Prostate gland (tissue), 2 donors: ENCODE measurements at places on chromosomes 13 and 19. TPM values are rescaled to one million over a fixed set of nuclear protein-coding genes. Genes with fewer than 3 reads are reported as not detected.

DNA sequence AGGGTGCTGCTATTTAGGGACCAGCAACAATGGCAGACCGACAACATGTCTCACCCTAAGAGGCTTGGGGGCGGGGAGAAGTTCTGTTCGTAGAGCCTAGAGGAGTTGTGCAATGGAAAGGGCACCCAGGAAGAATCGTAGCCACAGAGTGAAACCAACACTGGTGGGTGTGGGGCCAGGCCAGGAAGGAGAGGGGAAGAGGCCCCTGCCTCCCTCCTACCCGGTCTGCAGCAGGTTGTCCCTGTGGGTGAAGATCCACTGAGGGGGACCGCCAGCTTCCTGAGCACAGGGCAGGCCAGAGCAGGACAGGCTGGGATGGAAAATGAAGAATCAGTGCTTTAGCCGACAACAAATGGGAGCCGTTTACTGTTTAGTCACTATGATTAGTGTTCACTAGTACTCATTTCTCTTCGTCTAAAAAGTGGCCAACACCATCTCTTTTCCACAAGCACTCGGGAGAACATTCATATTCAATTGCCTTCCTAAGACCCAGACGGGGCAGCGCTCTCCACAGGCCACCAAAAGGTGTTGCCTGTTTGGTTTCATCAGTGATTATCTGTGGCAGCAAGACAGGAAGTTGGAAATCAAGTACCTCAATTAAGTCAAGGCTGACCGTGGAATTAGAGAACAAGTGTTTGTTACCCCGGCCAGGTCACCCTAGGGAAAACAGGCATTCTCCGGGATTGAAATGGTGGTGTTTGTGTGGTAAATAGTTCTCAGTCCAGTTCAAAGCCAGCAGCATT lies 1.1 kb upstream of the ATP11A start:
- no peak for DNase-seq
- H3K4me1 ChIP-seq = no peaks in the 10 kb centered on the region
- H3K27me3 ChIP-seq = no peaks in the 10 kb centered on the region
- no peaks in the 10 kb centered on the region for H3K36me3 ChIP-seq
- H3K4me3 ChIP-seq = no peak overlapping the region

GRCh38 chr13:30587739-30588138 lies 30.0 kb upstream of the USPL1 start:
- H3K4me1 ChIP-seq = no peaks in the 10 kb centered on the region
- H3K36me3 ChIP-seq = no peaks in the 10 kb centered on the region
- DNase-seq = no peak
- H3K27me3 ChIP-seq = no peaks in the 10 kb centered on the region
- H3K4me3 ChIP-seq = no peak overlapping the region

DNA sequence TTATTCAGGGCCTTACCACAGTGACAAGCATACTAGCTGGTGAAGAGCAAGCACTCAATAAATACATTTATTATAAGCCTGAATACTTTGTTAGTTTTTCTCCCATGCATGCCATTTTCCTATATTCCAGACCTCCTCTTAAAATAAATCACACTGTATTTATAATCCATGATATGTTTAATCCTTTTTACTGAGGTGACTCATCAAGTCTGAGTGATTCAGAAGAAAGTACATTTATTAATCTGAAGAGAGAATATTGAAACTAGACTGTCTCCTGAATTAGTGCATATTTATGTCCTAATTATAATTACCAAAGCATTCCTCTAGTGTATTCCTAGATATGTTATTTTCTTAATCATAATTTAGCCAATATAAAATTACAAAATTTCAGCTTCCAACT lies 323.3 kb downstream of the NALCN start:
- no peaks in the 10 kb centered on the region for H3K27me3 ChIP-seq
- no peak for DNase-seq
- H3K4me3 ChIP-seq = no peak overlapping the region
- H3K4me1 ChIP-seq = no peaks in the 10 kb centered on the region
- H3K36me3 ChIP-seq = no peaks in the 10 kb centered on the region

FAM216B gene
- total RNA-seq = not detected

GRCh38 chr19:58563034-58563573 lies 4.7 kb upstream of the UBE2M start:
- H3K4me1 ChIP-seq = peaks cover 15% of the 10 kb centered on the region
- no peak for DNase-seq
- H3K27ac ChIP-seq = peak overlapping the region; percentile 38

DNA sequence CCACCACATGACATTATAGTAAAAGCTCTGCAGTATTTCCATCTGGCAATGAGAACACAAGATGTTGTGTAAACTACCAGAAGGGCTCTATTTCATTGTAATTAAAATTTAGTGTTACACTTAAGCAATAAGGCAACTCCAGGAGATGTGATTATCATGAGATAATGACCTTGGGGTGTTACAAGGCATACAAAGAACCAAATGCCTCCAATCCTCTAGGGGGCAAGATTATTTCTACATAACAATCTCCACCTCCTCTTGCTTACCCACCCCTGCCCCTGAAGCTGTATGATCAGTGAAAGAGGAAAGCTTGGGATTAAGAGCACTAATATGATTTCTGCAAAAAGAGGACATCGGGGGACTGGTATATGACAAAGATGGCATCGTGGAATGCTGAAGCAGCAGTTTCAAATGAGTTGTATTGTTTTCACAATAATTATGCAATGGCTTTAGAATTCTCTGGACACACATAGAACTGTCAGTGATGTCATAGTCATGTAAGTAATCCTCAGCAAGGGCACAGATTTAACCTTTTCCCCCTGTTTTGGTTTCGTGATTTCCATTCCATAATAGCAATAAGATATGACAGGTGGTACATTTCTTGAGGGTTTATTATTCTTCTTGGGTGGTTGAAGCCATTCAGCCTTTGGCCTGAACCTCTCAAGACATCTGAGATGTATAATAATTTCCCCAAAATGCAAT lies 295.3 kb downstream of the MZT1 start:
- H3K27ac ChIP-seq = no peak overlapping the region
- no peaks in the 10 kb centered on the region for H3K4me1 ChIP-seq
- H3K27me3 ChIP-seq = no peaks in the 10 kb centered on the region
- no peak for DNase-seq

NCR1 gene
- 0.34 TPM for total RNA-seq

C13orf46 gene
- 9.9 TPM for total RNA-seq

ZIK1 gene
- 5.3 TPM for total RNA-seq

- H3K36me3 ChIP-seq = no peaks in the 10 kb centered on the region
- no peaks in the 10 kb centered on the region for H3K27me3 ChIP-seq
- H3K4me1 ChIP-seq = no peaks in the 10 kb centered on the region
- H3K4me3 ChIP-seq = no peak overlapping the region
Observed at GRCh38 chr19:11130824-11131455, 24.6 kb downstream of the SPC24 start.

DNA sequence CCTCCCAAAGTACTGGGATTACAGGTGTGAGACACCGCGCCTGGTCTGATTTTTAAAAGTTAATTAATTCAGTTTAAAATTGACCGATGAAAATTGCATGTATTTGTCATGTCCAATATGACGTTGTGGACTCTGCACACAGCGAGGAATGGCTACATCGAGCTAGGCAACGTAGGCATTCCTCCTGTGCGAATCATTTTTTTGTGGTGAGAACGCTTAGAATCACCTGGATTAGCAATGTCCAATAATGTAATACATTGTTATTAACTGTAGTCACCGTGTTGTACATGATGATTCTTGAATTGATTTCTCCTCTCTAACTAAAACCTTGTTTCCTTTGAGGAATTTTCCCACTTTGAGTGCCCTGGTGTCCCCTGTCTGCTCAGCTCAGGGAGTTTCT lies 3.4 kb downstream of the LAIR2 start:
- no peaks in the 10 kb centered on the region for H3K4me1 ChIP-seq
- H3K27me3 ChIP-seq = no peaks in the 10 kb centered on the region
- DNase-seq = no peak
- H3K27ac ChIP-seq = no peak overlapping the region

DNA sequence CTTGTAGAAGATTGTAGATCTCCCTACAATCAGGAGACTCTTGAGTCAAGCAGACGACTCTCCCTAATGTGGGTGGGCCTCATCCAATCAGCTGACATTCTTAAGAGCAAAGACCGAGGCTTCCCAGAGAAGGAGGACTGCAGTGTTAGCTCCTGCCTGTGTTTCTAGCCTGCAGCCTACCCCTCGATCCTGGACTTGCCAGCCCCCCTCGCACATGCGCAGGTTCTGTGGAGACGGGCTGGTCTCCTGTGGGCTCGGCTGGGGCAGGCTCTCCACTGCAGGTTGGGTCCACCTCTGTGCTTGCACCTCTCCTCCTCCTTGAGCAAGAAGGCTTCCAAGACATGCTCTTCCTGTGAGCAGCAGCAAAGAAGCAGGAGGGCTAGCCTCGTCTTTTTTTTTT lies 185.2 kb upstream of the SOX1 start:
- no peaks in the 10 kb centered on the region for H3K4me1 ChIP-seq
- peak; percentile 3 for DNase-seq
- no peak overlapping the region for H3K4me3 ChIP-seq
- no peak overlapping the region for H3K27ac ChIP-seq

DACH1 gene
- total RNA-seq = 14.6 TPM

- no peak overlapping the region for H3K4me3 ChIP-seq
- DNase-seq = no peak
- no peaks in the 10 kb centered on the region for H3K4me1 ChIP-seq
- no peaks in the 10 kb centered on the region for H3K36me3 ChIP-seq
Observed at GRCh38 chr19:3504735-3505134, 1.4 kb upstream of the FZR1 start.

ZNF534 gene
- total RNA-seq = 0.09 TPM

GRCh38 chr19:2341244-2341751 lies 12.8 kb downstream of the SPPL2B start:
- no peaks in the 10 kb centered on the region for H3K4me1 ChIP-seq
- H3K36me3 ChIP-seq = no peaks in the 10 kb centered on the region
- no peak for DNase-seq
- peak overlapping the region; percentile 45 for H3K27ac ChIP-seq
- no peaks in the 10 kb centered on the region for H3K27me3 ChIP-seq
